ENCODE measurements at places on chromosomes 1 and 21. TPM values are rescaled to one million over a fixed set of nuclear protein-coding genes. Genes with fewer than 3 reads are reported as not detected.

GRCh38 chr1:22253012-22253790 is 110.3 kb upstream of the WNT4 start:
- no peak for DNase-seq

- no peak for DNase-seq
Measured at GRCh38 chr1:230141021-230141648, 74.1 kb downstream of the GALNT2 start.

Gene C1orf87
- polyA plus RNA-seq: not detected

Gene TMEM240
- polyA plus RNA-seq: 2.1 TPM

All from hepatocyte (in vitro differentiated cells).